Ammon's horn (tissue), 1 donor: ENCODE measurements at places on chromosomes 7 and 10.
A peak's percentile ranks its signal among the peaks of the same experiment; 100 is the strongest.

- DNase-seq = no peak
Measured at GRCh38 chr10:99410876-99411275, 19.5 kb downstream of the GOT1 start.

- DNase-seq = no peak
Measured at GRCh38 chr7:111030336-111030735, 60.6 kb upstream of the LRRN3 start.

GRCh38 chr10:102660888-102661657 lies 16.8 kb downstream of the TRIM8 start:
- DNase-seq = peak; percentile 69

GRCh38 chr7:54782829-54783228 lies 23.8 kb upstream of the SEC61G start:
- no peak for DNase-seq

GRCh38 chr10:69716711-69717560 lies 84.8 kb upstream of the COL13A1 start:
- peak; percentile 38 for DNase-seq

GRCh38 chr7:81626008-81626407 lies 143.8 kb downstream of the HGF start:
- DNase-seq = no peak

DNA sequence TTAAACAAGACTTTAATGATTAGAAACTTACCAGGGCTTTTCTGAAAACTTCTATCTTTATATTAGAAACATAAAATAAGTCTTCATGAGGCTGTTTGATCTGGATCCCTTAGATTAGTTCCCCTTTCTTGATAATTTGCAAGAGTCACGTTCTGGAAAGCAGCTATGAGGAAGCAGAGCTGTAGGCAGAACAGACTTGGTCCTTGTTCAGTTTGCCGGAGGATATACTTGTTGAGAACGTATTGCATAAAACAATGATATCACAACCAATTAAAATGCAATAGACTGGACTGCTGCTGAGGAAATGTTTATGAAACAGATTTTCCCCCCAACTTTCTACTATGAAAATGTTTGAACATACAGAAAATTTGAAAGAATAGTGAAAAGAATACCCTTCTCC lies 2.8 kb downstream of the SAMD9L start:
- DNase-seq = no peak

GRCh38 chr10:89245802-89246201 lies 5.8 kb downstream of the LIPA start:
- no peak for DNase-seq

- DNase-seq = no peak
Measured at GRCh38 chr7:127447326-127447945, 54.9 kb upstream of the ZNF800 start.

GRCh38 chr10:119642556-119643111 lies 8.5 kb upstream of the BAG3 start:
- no peak for DNase-seq

DNA sequence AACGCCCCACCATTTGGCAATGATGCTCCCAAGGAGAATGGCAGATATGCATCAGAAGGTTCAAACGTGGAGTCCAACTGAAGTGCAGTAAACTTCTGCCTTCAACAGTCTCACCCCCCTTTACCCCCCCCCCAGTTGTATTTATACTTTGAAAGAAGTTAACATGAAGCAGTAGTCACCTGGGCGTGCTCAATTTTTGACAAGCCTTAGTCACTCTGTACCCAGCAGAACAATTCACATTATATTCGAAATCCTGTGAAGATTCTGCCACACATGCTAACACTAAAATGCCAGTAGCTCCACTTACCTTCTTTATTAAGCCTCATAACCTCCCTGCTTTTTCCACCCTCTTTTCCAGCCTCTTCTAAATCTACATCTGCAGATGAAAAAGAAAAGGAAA lies 894 bp downstream of the ATXN7L1 start:
- no peak for DNase-seq

- no peak for DNase-seq
Measured at GRCh38 chr7:155800301-155800700, 12.0 kb downstream of the SHH start.

DNA sequence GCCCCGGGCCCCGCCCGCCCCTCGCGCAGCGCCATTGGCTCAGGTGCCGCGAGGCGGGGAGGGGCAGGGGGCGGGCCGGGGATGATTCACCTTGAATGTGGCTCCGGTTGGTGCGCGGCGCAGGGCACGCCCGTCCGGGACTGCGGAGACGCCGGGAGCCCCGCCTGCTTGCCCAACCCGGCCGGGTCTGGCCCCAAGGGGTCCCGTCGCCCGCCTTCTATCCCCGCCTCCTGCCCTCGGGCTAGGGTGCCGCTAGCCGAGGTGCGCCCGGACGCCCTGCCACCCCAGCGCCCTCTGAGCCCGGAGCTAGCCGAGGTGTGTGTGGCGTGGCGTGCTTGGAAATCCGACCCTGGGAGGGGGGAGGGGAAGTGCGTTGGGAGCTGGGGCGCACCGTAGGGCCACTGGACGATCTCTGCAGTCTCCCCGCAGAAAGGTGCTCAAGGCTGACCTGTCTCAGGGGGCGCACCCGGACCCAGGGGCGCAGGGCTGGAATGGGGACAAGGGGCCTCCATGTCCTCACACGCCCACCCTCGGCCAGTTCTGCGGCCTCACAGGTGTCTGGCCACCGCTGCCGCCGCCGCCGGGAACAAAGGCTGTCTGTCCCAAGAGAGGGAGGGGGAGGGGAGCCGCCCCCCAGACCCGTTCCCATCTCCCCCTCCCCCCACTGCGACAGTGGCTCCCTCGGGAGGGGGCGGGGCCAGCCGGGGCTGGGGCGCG lies 168.9 kb downstream of the NRF1 start:
- no peak for DNase-seq

GRCh38 chr7:80731281-80731680 lies 92.8 kb downstream of the CD36 start:
- DNase-seq = no peak

DNA sequence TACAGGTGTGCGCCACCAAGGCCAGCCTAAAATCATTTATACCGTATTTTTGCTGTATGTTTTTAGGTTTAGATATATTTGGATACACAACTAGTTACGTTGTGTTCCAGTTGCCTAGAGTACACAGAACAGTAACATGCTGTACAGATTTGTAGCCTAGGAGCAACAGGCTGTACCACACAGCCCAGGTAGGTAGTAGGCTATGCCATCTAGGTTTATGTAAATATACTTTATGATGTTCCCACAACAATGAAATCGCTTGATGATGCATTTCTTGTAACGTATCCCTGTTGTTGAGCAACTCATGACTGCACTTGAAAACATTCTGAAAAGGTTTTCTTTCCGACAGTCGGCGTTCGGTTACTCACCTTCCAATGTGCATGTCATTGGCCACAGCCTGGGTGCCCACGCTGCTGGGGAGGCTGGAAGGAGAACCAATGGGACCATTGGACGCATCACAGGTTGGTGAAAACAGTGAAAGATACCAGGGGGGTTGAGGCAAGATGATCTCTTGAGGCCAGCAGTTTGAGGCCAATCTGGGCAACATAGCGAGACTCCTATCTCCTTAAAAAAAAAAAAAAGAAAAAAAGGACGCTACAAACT lies 7.7 kb downstream of the PNLIP start:
- no peak for DNase-seq

DNA sequence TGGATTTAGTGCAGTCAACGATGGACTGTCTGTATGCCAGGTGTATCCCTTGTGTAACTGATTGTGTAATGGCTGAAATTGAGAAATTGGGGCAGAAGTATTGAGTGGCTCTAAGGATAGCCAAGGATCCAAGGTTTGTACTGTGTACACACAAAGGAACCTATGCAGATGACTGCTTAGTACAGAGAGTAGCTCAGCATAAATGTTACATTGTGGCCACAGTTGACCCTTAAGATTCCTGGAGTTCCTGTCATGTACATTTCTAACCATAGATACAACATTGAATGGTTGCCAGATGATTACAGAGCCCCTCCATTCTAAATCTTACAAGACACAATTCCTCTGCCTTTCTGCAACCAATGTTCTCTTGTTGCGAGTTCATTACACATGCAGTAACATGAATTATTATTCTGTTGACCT lies 25.3 kb downstream of the CCDC126 start:
- no peak for DNase-seq

- no peak for DNase-seq
Measured at GRCh38 chr10:55169493-55169892, 368.5 kb upstream of the PCDH15 start.
